ENCODE measurements at places on chromosomes 16 and 17.

GRCh38 chr16:23182679-23183542 is at the start of gene SCNN1G:
Gene SCNN1G (plus strand): TSS chr16:23182745. CDS start chr16:23186272, 3,527 bp downstream.
- DNase-seq: no peak

- DNase-seq: no peak
These were observed 573 bp upstream of the CDK10 start for GRCh38 chr16:89685916-89686315.

DNA sequence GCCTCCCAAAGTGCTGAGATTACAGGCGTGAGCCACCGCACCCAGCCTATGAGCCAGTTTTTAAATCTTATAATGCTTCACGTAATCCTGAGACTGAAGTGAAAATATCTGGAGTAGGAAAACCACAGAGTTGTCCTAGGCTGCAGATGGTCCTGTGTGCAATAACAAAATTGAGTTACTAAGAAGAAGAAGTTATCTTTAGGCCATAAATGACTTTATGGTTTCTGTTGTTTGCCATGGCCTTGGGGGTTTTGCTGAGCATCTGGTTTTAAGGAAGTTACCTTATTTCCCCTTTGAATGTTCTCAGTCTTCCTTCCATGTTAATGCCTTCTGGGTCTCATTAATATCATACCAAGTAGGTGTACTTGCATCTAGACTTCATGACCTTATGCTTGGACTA is 16.5 kb downstream of the NMT1 start:
- DNase-seq: no peak

- no peak for DNase-seq
These were observed 1.7 kb downstream of the ARHGDIA start for GRCh38 chr17:81869221-81870130.

DNA sequence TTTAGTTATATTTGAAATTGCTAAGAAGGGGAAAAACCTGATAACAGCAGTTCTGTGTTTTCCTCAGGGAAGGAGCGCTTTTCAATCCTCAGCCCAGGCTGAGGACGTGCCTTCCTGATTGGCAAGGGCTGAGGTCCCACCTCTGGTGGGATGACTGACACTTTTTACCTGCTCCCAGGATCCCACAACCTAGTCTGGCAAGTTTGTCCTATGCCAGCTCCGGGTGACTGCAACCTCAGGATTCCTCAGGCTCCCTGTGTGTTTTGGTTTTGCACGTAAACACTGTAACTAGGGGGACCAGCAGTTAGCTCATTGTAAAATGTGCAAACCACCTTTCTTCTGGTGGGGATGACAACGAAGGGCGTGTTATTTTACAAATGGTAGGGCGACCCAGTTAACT is 7.5 kb downstream of the MARCHF10 start:
- DNase-seq: no peak

- DNase-seq: no peak
These were observed 221.6 kb upstream of the CHMP6 start for GRCh38 chr17:80769936-80770625.

DNA sequence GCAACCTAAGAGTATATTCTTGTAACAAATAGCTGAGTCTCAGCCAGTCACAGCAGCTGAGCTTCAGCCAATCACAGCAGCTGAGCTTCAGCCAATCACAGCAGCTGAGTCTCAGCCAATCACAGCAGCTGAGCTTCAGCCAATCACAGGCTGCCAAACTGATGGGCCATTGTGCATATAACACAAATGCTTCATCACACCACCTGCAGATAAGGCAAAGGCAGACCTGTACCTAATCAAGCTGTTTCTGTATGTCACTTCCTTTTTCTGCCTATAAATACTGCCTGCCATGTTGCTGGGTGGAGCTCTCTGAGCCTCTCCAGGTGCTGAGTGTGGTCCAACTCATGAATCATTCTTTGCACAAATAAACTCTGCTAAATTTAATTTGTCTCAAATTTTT is 19.9 kb downstream of the MYH13 start:
- DNase-seq: no peak

- DNase-seq: no peak
These were observed 7.7 kb upstream of the ENGASE start for GRCh38 chr17:79066963-79067362.

DNA sequence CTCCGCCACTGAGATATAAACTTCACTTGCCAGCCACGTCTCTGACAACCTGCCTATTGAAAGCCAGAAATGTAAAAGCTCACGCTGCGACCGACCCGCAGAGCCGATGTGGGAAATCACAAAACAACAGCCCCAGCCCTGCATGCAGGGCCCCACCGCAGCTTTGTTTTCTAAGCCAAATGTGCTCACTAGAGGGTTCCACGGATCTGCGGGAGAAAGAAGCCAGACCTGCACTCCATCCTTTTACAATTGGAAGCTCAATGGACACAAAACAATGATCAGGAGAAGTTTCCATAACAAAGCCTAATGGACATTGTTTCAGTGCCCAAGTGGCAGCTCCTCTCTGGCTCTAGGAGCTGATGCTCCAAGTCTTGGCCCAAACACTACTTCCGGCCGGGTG is 33.1 kb downstream of the WIPI1 start:
- DNase-seq: no peak

DNA sequence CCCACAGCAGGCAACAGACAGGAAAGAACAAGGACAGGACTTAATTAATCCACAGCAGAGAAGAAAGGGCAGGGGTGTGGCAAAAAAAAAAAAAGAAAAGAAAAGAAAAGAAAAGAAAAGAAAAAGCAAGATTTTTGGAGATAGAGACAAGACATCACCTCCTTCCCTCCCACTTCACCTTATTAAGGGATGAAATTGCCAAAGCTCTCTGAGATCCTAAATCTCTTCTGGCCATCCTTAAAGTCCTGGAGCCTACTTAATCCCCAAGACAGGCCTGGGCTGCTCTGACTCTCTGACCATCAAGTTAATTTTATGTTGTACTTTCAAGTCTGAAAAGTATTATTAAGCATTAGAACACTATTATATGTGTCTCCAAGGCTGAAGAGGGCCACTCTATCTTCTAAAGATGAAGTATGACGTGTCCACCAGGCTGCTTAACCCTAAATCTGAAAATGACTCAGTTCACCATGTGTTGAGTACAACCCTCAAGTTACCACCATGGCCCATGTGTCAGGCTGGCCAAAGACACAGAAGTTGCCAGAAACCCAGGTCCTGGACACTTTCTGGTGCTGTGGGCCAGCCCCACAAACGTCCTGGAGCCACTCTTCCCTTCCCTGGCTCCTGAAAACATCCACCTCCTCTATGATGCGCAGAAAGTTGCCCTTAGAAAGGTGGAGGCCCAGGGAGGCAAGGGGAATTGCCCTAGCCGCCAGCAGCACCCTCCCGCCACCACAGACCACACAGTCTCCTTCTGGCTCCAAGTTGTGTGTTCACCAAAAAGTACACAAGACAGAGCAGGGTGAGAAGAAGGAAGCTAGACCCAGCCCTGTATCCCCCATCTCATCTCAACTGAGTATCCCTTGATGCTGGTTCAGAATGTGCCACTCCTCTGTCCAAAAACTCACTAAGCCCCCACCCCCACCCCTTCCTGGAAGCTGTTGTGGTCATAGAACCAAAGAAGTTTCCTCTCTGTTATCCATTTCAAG is 2.7 kb downstream of the SOCS1 start:
- DNase-seq: no peak

DNA sequence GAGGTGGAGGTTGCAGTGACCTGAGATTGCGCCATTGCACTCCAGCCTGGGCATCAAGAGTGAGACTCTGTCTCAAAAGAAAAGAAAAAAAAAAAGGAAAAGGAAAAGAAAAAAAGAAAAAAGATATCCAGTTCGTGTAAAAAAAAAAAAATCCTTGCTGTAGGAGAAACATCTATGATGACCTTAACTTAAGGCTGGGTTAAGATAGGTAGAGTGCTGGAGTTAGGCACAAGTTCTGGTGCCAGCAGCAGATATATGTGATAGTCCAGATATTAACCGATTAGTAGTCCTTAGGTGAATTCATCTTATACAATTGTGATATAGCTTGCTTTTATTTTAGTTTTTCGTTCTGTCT is 17.2 kb downstream of the PSMD11 start:
- DNase-seq: no peak

DNA sequence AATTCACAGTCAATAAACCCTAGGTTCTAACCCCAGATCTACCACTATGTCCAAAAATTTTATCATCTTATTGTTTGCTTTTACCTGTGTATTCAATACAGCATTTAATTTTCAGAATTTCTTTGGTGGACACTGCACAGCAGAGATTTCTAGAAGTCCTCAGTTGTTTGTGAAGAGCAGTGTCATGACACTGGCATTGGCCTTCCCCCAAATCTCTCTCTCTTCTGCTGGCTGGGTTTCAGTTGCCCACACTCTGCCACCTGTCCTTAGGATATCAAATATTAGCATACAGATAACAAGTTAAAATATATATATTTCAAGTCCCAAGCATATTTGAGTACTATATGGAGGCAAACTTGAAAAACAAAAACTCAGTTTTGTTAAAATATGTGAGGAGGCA is 2.0 kb upstream of the THUMPD1 start:
- DNase-seq: no peak

- no peak for DNase-seq
These were observed 14.5 kb downstream of the TUBG1 start for GRCh38 chr17:42623732-42624596.

GRCh38 chr16:8733849-8734540 is 59.6 kb downstream of the ABAT start:
- no peak for DNase-seq

GRCh38 chr17:77631307-77631706 is 327.2 kb upstream of the TNRC6C start:
- DNase-seq: no peak

DNA sequence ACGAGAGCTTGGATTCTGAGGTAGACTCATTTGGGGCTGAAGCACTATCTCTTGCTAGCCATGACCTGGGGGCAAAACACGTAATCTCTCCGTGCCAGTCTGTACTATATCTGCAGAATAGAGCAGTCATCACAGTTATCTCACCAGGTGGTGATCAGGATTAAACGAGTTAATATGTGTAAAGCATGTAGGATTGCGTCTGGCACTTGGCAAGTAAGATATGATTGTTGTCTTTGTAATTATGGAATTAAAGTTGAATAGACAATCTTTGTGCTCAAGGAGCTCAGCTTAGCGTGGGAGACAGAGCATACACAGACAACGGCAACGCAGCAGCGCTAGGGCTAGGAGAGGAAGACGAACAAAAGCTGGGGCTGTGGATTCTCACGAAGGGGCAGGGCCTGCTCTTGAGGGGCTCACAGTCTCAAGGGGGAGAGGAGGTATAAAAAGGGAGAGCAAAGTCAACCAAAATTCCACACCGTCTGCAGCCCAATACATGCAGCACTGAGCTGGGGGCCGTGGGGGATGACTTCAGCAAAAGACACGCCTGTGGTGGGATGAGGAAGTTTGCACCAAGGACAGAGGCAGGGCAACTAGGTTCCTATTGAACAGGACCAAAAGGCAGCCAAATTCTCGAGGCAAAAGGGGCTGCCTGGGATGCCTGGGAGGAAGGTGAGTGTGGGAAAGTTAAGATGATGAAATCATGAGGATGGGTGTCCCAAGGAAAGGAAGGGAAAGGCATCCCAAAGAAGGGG is 68.6 kb downstream of the SDK2 start:
- no peak for DNase-seq

DNA sequence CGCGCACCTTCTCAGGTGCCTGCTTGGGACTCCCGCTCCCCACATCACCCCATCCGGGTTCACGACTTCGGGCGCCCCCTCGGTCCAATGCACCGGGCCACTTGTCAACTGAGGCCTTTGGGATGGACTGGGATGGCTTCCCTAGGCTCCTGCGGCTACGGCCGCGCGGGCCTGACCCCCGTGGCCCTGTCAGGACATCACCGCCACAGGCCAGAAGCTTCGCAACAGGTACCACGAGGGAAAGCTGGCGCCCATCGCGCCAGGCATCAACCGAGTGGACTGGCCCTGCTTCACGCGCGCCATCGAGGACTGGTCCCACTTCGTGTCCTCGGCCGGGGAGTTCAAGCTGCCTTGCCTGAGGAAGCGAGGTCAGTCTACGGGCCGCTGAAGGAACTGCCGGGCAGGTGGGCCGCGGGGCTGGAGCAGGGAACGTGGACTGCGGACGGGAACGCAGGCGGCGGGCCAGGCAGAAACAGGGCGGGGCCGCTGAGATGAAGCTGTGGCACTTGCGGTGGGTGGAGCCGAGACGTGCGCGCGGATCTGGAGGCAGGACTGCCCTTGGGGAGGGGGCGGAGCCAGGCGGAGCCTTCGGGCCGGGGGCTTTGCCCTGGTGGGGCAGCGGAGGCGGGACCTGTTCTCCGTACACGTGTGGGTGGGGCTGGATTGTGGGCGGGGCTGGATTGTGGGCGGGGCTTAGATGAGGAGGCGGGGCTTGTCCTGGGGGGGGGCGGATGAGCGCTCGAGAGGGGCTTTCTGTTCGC is 13.7 kb upstream of the CNGB1 start:
- no peak for DNase-seq

- no peak for DNase-seq
These were observed 3.4 kb downstream of the UNC13D start for GRCh38 chr17:75840799-75841164.

DNA sequence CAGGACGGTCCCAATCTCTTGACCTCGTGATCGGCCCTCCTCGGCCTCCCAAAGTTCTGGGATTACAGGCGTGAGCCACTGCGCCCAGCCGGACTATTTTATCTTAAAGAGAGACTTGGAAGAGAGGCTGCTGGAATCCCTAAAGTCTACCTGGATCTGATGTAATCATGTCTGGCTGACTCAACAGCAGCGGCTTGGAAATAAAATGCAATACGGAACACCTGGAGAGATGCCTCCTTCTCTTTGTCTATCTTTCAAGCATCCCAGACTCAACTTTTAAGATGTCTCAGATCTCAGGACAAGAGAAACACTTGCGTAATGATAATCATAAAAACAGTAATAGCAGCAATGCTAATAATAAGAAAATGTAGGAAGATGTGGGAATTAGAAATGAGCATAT is 95.6 kb downstream of the CDH8 start:
- no peak for DNase-seq

GRCh38 chr17:37197336-37197735 is 178.4 kb upstream of the C17orf78 start:
- DNase-seq: no peak

DNA sequence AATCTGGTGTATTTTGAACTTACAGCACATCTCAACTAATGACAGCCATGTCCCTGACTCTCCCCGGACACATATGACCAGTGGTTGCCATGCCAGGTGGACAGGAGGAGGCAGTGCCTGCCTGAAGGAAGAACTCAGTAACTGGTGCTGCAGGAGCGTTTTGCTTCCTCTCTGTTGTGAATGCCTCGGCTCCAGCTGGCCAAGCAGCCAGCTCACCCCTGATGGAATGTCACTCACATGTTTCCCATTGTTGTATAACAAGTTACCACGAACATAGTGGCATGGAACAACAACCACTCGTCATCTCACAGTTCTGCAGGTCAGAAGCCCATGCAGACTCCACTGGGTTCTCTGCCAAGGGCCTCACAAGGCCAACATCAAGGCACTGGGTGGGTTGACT is 20.1 kb upstream of the IRF8 start:
- peak; percentile 38 for DNase-seq

DNA sequence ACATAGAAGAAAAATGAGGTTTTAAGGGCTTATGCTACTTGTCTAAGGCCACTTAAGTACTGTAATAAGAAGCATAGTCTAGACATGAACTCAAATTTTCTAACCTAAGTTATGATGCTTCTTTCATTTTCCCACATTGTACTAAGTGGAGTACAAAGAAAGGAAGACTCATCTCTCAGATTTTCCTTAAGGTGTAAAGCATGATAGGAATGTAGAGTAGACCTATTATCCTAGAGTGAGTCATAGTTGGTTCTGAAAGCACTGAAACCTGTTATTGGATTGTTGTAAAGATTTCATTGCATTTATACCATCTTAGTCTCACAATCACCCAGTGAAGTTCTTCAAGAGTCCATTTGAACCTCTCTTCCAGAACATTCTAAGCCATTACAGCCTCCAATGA is 343.8 kb downstream of the TOX3 start:
- DNase-seq: no peak

Data from AG04449 (cell line).